CD8-positive, alpha-beta memory T cell (primary cell): ENCODE measurements at places on chromosomes 11 and 22. TPM values are rescaled to one million over a fixed set of nuclear protein-coding genes. Genes with fewer than 3 reads are reported as not detected.

DNA sequence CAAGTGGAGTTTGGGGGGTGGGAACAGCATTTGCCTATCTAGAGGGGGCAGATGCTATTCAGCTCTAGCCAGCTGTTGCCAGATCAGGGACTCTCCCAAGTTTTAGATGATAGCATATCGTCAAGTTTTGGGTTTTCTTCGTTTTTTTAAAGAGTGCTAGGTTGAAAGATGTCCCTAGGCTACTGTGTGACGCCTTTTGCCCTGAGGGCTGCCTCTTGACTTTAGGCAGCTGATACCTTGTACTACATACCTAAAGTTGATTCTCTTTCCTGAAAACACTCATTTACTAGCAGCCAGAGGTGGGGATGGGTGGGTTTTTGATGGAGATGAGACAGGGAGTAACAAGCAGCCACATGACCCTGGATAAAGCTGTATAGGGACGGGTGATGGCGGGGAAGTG, 87.1 kb downstream of the ABTB2 start:
- DNase-seq, result no peak

DNA sequence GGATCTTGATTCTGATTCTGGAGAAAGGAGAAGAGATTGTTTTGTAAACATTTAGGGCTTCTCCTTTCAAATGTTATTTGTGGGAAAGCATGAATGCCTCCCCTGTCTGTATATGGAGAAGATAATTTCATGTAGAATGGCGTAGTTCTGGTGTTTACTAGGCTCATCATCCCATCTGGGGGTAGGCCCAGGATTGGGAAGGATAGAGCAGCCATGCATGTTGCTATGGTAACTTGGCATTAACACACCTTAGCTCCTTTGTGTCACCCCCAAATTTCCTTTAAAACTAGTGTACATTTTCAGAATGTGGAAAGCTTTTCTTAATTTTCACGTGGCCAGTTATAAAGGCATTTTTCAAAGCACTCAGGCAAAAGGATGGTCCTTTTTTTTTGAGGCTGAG, 57.5 kb upstream of the EED start:
- DNase-seq, result no peak

GRCh38 chr11:111855506-111855905, 15.9 kb downstream of the ALG9 start:
- no peak for DNase-seq

DNA sequence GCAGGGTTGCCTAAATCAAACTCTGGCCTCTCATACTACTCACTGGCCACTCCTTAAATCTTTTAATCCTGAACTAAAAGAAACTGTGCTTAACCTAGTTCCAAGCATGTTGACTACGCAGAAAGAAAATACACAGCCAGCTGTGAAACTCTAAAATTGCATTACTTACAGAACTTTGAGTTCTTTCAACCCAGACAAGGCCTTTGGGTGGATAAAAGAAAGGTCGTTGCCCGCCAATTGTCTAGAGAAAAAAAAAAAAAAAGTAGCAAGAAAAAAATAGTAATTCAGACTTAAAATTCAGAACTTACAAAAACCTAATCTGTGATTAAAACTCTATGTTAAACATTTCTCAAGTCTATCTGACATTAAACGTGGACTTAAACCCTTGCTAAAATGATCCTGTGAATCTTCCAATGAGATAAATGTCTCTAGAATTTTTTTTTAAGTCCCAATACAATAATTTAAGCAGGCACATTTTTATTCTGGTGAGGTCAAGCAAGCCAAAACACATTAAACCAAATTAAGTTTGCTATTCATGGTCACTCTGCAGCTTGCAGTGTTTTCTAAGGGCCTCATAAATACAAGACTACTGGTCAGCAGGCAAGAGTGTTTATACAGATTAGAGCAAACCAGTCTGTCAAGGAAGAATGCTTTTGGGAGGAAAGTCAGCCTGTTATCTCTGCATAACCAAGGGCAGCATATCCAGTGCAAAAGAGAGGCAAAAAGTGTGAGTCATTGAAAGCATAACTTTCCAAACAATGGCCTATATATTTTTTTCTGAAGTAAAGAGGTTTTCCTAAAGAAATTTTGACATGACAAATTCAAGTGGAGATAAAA, 29.5 kb upstream of the CCDC34 start:
- DNase-seq, result no peak

GRCh38 chr11:9875862-9876261, 212.0 kb downstream of the SWAP70 start:
- DNase-seq, result no peak

- no peak for DNase-seq
Measured at GRCh38 chr11:131597890-131598289, 227.5 kb downstream of the NTM start.

DNA sequence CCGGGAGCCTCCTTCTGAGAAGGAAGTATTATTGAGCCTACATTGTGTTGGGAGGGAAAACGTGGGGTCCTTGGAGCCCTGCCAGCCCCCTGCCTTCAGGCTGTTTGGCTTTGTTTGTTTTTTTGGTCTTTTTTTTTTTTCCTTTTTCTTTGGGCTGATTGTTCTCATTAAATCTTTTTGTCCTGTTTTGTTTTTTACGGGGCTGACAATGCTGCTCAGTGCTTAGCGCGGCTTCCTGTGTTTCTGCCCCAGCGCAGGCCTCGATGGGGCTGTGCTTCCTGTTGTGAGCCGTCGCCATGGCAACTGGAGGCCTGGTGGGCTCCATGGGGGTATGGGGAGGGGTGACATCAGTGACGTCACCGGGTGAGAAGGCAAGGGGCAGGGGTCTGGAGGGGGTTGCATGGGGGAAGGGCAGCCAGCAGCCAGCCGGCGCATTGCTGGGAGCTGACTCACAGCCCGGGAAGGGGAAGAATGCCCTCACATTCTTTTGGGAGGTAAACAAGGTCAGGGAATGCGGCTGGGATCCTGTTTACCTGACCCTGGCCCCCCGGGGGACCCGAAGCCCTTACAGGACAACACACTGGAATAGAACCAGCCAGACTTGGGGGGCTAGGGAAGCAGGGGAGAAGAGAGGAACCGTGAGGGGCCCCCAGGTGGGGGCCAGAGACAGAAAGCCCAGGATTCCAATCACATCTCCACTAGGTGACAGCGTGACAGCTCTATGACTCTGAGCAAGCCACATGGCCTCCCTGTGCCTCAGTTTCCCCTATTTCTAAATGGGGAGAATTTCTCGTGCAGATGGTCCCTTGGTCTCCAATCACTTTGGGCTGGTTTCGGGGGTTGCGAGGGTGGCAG, 22.2 kb upstream of the CBX7 start:
- peak; percentile 94 for DNase-seq

DNA sequence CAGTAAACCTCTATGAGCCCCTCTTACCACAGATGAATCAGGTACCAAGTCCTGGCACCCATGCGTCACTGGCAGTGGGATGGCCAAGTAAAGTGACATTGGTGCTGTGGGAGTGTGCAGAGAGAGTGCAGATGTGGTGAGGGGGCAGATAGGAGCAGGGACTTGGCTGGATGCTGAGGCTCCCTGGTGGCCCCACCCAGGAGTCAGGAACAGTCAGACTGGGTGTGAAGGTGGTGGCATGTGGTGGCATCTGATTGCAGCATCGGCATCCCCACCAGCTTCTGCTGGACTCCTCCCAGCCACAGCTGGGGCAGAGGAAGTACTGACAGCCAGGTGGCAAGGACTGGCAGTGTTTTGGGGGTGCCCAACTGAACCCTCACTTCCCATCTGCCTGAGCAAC, 11.4 kb downstream of the DGAT2 start:
- DNase-seq, result no peak

DNA sequence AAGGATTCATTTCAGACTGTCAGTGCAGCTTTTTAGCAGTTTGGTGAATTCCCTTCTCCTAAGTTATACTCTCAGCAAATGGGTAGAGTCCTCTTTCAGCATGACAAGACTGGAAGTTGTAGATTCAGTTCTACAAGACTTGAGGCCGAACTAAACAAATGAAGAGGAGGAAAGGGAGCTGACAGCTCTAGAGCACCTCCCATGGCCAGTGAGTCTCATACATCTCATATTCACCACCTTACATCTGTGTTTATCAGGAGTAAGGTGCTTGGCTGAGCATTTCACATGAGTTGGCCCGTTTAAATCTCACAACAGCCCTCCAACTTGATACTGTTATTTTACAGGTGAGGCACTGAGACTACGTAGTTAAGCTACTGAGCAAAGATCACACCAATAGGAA, 30.4 kb downstream of the SEZ6L start:
- DNase-seq, result no peak

DNA sequence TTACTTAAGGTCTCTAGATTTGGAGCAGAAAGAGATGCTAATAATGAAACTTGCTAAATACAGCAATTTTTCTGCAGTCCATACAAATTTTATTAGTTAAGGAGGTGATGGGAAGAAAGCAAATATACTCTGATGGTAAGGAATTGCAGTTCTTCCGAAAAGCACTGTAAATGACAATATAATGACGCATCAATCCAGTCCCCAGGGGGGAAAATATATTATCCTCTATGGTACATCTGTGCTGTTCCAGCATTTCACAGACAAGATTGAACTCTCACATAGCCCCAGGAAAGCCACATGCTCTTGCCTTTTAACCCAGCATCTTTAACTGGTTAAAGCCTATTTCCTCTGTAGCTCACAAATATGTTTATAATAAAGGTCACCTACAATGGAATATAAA, 416.6 kb upstream of the CCDC90B start:
- no peak for DNase-seq

DNA sequence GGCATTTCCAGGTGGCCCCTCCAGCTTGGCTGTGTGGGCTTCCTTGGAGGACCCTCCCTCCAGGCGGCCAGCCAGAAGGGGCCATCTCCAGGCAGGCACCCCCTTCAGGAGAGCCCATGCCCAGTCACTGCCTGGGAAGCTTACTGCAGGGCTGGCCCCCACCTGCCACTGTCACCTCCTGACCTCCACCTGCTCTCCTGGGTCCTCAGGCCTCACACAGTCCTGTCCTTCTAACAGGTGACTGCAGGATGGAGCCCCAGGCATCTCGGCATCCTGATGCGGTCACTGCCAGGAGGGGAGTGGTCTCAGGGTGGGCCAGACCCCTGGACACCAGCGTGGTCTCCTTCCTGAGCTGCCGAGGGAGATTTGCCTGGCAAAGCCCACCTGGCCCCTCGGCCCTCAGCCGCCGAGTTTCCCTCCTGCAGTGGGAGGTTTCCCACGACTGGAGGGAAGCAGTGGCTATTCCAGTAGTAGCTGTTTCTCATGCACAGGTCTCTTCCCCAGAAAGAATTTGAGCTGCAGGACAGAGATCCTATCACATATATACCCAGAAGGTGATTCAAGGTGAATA, 13.0 kb downstream of the TBX1 start:
- no peak for DNase-seq

DNA sequence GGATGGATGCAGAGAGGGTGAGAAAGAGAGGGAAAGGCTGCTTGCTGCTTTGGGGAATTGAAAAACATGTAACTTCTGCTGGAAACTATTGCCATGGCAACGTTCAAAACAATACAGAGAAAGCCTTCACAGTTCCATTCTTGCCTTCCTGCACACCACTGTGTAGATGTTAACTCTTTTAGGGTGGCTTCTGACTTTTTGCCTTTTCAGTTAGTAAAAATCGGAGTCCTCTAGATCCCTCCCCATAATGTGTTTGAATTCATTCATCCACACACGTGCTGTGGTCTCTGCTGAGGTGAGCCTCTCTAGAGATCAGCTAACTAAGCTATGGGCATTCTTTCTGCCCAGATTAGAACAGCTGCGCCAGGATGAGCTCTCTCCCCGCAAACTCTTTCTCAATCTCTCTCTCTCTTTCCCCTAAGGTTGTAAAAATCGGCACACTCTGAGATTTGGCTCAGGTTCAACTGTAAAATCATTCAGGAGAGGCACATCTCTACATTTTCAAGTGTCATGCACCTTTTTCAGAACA, 1178.3 kb downstream of the LRRC4C start:
- DNase-seq, result no peak

- DNase-seq, result no peak
Measured at GRCh38 chr11:96156379-96156722, 186.6 kb downstream of the MAML2 start.

- DNase-seq, result no peak
Measured at GRCh38 chr11:66524304-66525040, 14.0 kb downstream of the BBS1 start.

DNA sequence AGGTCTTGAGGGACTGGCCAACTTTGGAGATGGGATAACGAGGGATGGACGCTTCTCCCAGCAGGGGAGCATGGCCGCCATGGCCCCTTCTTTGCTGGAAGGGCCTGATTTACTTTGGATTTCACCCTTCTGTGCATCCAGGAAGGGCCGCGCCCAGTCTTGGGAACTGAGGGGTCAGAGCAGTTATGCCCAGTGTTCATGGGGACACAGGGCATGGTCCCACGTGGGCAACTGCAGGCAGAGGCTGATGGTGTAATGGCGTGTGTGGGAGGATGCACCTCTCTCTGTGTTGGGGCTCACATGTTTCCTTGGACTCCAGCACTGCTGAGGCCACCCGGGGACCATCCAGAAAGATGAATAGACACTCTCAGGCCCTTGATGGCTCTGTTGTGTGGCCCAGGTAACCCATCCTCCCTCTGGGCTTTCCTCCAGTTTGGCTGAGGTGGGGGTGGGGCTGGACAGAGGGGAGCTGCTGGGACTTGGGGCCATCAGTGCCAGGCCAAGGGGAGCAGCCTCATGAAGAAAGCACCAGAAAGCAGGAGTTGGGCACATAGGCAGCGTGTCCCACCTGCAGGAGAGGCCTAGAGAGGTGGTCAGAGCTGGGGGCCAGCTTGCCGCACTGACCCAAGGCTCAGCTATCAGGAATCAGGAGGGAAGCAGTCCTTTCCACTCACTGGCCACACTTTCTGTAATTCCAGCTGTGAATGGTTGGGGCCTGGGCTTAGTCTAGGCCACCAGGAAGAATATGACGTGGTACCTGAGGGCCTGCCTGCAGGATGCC, 1033.9 kb downstream of the TBC1D22A start:
- DNase-seq, result no peak

- DNase-seq, result no peak
Measured at GRCh38 chr11:93249459-93250220, 51.8 kb upstream of the SLC36A4 start.

GRCh38 chr11:4025248-4025966, 69.2 kb upstream of the RRM1 start:
- no peak for DNase-seq

- DNase-seq, result no peak
Measured at GRCh38 chr22:46201059-46201757, 48.9 kb downstream of the CDPF1 start.

- no peak for DNase-seq
Measured at GRCh38 chr22:46893281-46894020, 131.0 kb downstream of the TBC1D22A start.

Gene MISFA
- total RNA-seq, result not detected

Gene MMP10
- total RNA-seq, result not detected

Gene DERL3
- total RNA-seq, result 5.4 TPM

Gene BIK
- 4.0 TPM for total RNA-seq

Gene TSKU
- 0.13 TPM for total RNA-seq

Gene CD44
- total RNA-seq, result 534 TPM

Gene CCDC87
- 0.27 TPM for total RNA-seq

Gene RASGRP2
- total RNA-seq, result 33.5 TPM

Gene POU2AF1
- total RNA-seq, result 2.3 TPM

Gene OR51E2
- not detected for total RNA-seq

Gene SLC6A5
- total RNA-seq, result not detected

Gene OR56A1
- total RNA-seq, result not detected
